ENCODE measurements at places on chromosomes 1 and 21.

DNA sequence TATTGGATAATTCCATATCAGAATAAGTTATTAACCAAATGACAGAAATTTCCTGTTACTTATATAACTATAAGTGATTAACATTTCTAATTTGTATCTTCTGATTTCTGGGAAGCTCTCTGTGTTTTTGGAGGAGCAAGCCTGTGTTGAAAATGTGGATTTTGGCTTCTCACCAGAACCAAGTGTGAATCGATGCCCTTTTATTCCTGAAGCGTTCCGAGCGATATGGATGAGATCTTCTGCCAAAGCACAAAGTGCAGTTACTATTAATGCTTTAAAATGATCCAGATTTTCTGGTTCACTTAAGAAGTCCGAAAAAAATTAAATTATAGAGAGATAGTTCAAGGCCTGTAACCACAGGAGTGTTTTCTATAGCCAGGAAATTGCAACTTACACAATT lies 22.8 kb downstream of the ALG14 start:
- no peaks in the 10 kb centered on the region for H3K36me3 ChIP-seq
- no peaks in the 10 kb centered on the region for H3K27me3 ChIP-seq
- no peaks in the 10 kb centered on the region for H3K4me1 ChIP-seq
- no peak overlapping the region for H3K27ac ChIP-seq

DNA sequence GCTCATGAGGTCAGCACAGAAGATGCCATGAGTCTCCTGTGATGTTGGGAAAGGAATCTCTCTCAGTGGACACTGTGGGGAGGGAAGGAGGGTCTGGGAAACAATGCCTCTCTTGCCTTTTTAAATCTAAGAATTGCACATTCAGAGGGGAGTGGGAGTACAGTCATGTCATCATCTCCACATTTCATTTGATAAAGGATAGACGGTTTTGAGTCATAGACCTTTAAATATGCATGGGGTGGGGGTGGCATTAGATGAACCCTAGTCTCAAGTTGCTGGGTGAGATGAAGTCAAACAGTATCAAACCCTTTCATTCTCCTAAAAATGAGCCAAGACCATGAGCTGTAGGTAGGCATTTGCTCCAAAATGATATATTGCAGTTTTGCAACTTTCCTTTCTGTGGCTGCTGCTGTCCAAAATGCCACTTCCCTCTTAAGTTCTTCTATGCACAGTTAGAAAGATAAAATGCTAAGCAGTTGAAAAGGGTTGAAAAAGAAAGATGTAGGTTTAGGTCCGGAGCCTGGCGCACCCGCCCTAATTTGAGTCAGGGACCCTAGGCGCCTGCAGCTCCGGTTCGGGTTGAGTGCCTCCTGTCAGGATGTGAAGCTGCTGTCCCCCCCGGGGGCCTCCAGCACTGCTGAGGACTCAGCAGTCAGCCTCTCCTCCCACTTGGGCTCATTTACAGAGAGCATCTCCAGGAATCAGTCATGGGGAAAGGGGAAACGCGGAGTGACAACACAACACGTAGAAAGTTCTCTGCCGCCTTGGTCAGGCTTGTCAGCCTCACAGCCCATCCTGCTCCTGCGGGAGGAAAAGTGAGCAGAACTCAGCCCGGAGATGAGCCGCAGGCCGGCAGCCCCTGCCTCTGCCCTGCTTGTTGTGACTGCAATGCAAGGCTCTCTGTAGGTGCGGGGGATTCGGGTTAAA lies 479.3 kb upstream of the RUNX1 start:
- H3K36me3 ChIP-seq = no peaks in the 10 kb centered on the region
- DNase-seq = no peak
- no peaks in the 10 kb centered on the region for H3K27me3 ChIP-seq
- peak overlapping the region; percentile 15 for H3K4me3 ChIP-seq
- H3K4me1 ChIP-seq = peaks cover 4% of the 10 kb centered on the region

DNA sequence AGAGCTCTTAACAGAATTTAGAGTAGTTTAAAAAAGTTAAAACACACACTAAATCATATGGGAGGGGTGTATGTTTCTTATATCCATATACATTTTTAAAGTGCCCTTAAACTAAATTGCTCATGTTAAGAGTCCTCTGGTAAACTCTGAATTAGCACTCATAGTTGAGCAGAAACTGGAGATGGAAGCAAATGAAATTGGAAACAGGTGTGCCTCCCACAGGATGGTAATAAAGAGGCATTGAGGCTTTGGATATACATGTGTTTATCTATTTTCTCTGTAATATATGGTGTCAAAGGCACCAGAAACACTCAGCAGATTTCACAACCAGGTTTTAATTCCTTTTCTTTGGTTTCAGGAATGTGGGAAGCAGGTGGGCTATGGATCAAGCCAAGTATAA lies 188.6 kb downstream of the HS2ST1 start:
- DNase-seq = no peak
- peaks cover 11% of the 10 kb centered on the region for H3K36me3 ChIP-seq
- H3K27ac ChIP-seq = no peak overlapping the region
- no peak overlapping the region for H3K4me3 ChIP-seq

GRCh38 chr1:221670081-221670480 lies 71.8 kb downstream of the DUSP10 start:
- no peaks in the 10 kb centered on the region for H3K27me3 ChIP-seq
- H3K4me1 ChIP-seq = peaks cover 8% of the 10 kb centered on the region
- no peak for DNase-seq
- H3K27ac ChIP-seq = no peak overlapping the region
- no peak overlapping the region for H3K4me3 ChIP-seq

DNA sequence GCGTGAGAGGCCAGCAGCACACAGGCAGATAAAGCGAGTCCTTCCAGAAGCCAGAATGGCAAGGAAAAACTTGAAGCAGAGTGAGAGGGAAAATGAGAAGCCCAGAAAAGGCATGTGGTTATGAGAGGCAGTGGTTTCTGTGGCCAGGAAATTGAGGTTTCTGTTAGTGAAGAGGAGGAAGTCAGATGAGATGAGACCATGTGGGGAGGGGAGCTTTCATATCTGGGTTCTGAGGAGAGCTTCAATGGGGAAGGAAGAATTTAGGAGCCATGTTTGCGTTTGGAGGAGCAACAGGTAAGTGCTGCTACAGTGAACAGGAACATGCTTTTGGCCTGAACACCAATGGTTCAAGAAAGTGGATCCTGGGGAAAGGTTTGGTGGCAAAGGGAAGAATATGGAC lies 6.1 kb upstream of the CD1A start:
- no peak overlapping the region for H3K4me3 ChIP-seq
- no peaks in the 10 kb centered on the region for H3K27me3 ChIP-seq
- peak; percentile 3 for DNase-seq
- H3K27ac ChIP-seq = no peak overlapping the region

All from esophagus squamous epithelium (tissue), 5 donors.